LHCN-M2 (cell line): ENCODE measurements at places on chromosomes 2 and 18. TPM values are rescaled to one million over a fixed set of nuclear protein-coding genes. Genes with fewer than 3 reads are reported as not detected.

Gene RTP5
- not detected in 2 replicates for total RNA-seq

Gene EPAS1
- 9.7 and 14.8 TPM in 2 replicates for total RNA-seq

DNA sequence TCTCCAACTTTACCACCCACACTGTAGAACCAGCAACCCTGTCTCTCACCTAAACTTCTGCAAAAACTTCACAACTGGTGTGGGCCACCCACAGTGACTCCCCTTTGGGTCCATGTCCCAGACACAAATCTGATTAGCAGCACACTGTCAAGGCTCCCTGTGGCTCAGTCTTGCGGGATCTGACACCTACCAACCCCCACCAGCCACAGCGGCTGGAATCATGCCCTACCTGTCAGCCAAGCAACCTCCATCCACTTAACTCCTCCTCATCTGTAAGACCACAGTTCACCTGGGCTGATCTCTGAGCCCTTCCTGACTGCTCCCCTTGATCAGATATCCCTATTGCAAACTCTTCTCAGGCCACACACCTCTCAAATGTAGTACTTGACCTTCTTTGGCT lies 14.6 kb downstream of the TCF4 start:
- DNase-seq: no peak

DNA sequence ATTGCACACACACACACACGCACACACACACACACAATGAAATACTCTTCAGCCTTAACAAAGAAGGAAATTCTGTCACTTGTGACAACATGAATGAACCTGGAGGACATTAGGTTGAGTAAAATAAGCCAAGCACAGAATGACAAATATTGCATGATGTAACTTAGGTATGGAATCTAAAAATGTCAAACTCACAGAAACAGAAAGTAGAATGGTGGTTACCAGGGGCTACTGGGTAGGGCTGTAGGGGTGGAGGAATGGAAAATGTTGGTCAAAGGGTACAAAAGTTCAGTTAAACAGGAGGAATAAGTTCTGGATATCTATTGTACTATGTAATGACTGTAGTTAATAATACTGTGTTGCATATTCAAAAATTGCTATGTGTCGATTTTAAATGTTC lies 29.5 kb downstream of the SCN2A start:
- DNase-seq: no peak

Gene ATP6V1B1
- total RNA-seq: 0.90 and 2.0 TPM in 2 replicates

- no peak for DNase-seq
Observed at GRCh38 chr2:19465978-19466377, 107.6 kb upstream of the OSR1 start.

Gene HK2
- 8.5 and 9.8 TPM in 2 replicates for total RNA-seq

- no peak for DNase-seq
Observed at GRCh38 chr2:186440506-186440905, 45.6 kb upstream of the ZC3H15 start.

Gene CAPN13
- not detected in 2 replicates for total RNA-seq

- peak; percentile 54 for DNase-seq
Observed at GRCh38 chr2:41720331-41721251, 327.2 kb upstream of the PKDCC start.

Gene GAL3ST2
- not detected in 2 replicates for total RNA-seq

DNA sequence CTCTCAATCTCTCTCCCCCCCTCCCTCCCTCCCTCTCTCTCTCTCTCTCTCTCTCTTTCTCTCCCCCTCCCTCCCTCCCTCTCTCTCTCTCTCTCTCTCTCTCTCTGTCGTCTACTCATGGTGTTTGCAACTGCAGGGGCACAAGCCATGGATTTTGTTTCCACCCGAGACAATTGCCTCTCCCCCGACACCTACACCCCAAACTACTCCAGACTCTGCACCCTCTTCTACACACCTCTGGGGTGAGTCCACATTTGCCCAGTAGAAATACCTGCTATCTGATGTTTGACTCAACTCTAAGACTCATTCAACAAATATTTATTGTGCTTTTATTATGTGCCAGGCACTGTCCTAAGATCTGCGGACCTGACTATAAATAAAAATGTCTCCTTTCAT lies 93.7 kb downstream of the TMEM17 start:
- no peak for DNase-seq
